Left ventricle myocardium superior (tissue), 1 donor: ENCODE measurements at places on chromosomes 3 and 15.

DNA sequence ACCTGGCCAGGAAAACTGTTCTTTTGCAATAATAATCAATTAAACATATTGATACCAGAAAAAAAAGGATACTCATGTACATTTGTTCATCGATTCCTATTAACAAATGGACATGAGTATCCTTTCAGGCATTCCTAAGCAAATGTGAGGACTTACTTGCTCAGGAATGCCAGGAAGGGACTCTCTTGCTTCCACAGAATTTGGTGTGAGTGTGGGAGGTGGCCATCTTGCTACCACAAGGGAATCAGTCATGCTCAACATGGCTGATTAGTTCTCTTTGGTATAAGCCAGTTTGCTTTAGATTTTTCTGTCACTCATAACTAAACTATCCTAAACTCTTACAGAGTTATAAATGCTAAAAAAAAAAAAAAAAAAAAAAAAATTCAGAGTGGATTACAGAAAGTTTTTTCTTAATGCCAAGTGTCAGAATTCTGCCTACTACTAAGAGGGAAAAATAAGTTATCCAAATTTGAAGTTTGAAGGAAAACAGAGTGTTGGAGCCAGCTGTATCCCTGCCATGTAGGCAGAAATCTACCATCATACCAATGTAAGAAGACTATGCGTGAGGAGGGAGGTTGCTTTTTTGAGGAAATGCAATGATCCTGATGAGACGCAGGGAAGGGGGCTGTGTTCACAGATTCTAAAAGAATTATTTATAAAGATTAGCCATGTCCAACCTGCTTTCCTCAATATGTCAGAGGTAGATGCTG, 98.7 kb downstream of the PLD1 start:
- no peak for DNase-seq

DNA sequence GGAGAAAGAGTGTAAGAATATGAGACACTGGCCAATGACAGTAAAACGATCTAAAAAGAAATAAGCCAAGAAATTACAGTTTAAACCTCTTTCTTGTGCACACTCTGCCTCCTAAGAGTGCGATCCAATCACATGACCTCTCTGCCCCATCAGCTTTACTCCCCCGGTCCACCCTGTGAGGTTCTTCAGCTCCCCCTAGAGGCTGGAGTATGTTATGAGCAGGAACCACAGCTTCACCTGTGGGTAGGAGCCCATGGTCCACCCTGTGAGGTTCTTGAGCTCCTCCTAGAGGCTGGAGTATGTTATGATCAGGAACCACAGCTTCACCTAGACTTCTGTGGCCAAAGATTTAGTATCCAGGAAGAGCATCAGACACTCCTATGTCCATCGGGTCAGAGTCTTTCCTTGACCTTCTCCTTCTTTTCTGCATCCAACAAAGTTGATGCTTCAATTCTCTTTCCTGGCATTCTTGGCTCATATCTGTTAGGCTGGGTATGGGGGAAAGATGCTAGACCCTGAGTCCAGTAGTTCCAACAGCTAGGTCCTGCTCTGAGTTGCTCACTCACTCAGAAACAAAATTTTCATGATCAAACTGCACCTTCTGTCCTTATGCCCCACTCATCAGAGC, 164.0 kb downstream of the MINAR1 start:
- no peak for DNase-seq

DNA sequence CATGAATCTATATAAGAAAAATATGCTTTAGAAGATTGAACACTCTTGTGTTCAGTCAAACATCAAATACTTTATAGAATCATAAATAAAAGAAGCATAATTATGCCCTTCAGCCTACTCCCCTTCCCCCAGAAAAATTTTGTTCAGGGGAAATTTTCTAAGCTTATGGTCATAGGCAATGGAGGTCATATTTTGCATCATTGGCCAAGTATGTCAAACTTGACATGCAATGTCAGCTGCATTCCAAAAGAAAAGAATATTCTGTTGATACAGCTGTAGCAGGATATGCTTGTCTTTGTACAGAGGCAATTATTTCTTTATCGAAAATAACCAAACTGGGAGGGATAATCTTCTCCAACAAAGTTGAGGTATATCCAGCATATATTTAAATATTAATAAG, 328.2 kb downstream of the ZIC1 start:
- DNase-seq, result no peak

- DNase-seq, result no peak
Observed at GRCh38 chr15:31283043-31283442, 43.6 kb upstream of the KLF13 start.

GRCh38 chr15:47744496-47744895, 27.2 kb downstream of the SEMA6D start:
- no peak for DNase-seq

GRCh38 chr3:15769256-15769915, 28.4 kb downstream of the ANKRD28 start:
- DNase-seq, result no peak

- no peak for DNase-seq
Observed at GRCh38 chr3:2889736-2890135, 220.4 kb downstream of the IL5RA start.

DNA sequence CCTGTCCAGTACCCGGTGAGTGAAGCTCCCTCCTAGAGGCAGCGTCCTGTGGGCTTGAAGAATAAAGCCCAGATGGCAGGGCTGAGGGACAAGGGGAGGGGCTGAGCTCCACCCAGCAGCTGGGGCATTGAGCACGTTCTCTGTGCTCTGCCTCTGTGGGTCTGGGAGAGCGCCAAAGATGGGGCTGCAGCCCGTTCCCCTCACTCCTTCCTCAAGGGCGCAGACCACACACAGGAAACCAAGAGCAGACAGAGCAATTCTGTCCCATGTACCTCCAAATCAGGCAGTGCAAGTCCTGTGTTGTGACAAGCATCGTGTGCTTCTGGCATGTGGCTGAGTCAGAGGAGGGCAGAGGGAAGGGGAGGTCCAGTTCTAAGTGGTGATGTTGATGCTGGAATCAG, 15.7 kb upstream of the KIF23 start:
- no peak for DNase-seq

- no peak for DNase-seq
Observed at GRCh38 chr15:60116456-60117089, 112.5 kb downstream of the FOXB1 start.

DNA sequence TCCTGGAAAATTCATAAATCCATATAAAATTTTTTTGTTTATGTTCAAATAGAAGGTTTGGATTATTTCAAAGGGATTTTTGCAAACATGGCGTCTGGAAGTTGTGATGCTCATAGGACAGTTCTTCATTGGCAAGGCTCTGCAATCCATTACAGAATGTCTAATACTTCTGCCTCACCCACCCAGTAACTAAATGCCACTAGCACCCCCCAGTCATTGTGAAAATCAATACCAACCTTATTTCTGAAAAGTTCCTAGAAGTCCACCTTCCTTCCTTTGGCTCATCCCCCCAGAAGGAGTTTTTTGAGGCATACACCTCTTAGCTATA, 17.9 kb downstream of the ATP11B start:
- no peak for DNase-seq

DNA sequence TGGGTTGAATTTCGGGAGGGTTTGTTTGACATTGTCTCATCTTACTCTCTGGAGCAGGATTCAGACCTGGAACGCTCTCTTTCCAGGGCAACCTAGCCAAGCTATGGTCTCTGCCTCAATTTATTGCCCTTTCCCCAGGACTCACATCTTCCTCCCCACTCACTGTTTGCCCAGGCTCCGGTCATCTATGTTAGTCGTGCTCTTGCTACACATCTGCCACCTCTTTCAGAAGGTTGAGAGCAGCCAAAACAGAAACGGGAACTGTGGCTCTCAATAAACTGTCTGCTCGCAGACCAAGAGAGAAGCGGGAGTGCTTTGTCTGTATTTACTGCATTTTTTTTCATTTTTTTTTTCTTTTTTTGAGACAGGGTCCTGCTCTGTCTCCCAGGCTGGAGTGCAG, 81.6 kb downstream of the ST6GAL1 start:
- no peak for DNase-seq

- DNase-seq, result no peak
Observed at GRCh38 chr3:40546816-40547215, 22.1 kb downstream of the ZNF621 start.

GRCh38 chr15:89143503-89144162, 55.4 kb downstream of the ABHD2 start:
- DNase-seq, result no peak

GRCh38 chr3:45915518-45916231, 27.6 kb upstream of the CXCR6 start:
- DNase-seq, result no peak

- DNase-seq, result no peak
Observed at GRCh38 chr15:72766780-72767179, 16.8 kb downstream of the ADPGK start.

DNA sequence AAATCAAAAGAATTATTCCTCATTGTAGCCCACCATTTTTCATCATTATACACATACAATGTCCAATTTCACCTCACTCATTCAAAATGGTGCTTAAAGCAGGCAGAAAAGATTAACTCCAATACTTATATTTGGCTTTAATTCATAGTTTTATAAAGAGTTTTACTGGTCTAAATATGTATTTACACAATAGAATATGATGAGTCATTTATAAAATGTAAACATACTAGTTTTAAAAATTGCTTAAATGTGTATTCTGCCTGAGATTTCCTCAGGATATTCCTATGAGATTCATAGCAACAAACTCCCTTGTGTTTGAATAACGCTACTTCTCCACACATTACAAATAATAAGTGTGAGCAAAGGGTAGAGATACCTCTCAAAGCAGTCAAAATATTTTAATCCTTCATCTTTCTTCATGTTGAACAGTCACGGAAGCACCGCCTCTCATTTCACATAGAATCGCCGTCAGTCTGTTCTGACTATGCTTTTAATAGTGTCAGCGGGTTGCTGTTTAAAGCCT, 75.7 kb upstream of the GBE1 start:
- DNase-seq, result no peak

- DNase-seq, result no peak
Observed at GRCh38 chr3:56630966-56631365, 52.1 kb downstream of the TASOR start.

- no peak for DNase-seq
Observed at GRCh38 chr15:27059610-27060202, 88.7 kb downstream of the GABRG3 start.

GRCh38 chr3:54861248-54862067, 66.4 kb downstream of the LRTM1 start:
- DNase-seq, result no peak

DNA sequence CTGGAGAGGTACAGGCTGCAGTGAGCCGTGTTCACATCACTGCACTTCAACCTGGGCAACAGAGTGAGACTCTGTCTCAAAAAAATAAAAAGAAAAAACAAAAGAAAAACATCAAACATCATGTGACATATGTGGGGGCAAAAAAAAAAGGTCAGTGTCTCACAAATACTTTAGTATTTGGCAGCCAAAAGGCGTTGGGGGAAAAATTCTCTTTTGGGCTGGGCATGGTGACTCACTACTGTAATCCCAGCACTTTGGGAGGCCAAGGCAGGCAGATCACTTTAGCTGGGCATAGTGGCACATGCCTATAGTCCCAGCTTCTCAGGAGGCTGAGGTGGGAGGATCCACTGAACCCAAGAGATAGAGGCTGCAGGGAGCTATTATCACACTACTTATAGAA, 47.6 kb downstream of the TMCC1 start:
- DNase-seq, result no peak

- DNase-seq, result no peak
Observed at GRCh38 chr15:70118599-70118998, 20.9 kb upstream of the TLE3 start.
